ENCODE measurements at places on chromosomes 4 and X.

- no peak for DNase-seq
These were observed 211.7 kb downstream of the FAT4 start for GRCh38 chr4:125526420-125526819.

DNA sequence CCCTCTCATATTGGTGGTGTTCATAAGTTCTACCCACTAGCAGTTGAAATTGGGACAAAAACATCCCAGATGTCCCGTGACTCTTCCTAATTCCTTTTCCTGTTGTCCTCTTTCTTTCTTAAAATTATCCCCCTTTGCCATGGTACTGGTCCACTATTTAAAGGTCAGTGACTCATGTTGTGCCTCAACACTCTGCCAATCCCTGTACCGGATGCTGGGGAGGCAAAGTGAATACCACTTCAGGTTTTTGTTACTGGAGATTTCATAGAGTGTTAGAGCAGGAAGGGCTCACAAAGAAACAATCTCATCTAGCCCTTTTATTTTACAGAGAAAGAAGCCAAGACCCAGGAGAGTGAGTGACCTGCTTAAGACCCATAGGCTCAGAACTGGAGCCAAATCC lies 24.6 kb downstream of the SEPTIN11 start:
- DNase-seq = no peak

DNA sequence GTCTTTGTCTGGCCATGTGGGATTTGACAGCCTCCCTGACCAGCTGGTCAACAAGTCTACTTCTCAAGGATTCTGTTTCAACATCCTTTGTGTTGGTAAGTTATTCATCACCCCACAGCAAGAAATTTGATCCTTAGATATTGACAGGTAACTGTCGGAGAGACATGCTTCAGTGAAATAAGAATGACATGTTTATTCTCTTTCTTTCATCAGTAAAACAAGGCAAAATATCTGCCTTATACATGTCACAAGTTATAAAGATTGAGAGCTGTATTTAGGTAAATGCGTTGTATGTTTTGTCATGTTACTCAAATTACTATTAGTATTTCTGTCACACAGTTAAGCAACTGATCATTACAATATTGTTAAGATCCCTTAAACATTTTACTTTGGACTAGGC lies 46.9 kb downstream of the SEPTIN11 start:
- DNase-seq = no peak

- no peak for DNase-seq
These were observed 29.0 kb downstream of the UTP14A start for GRCh38 chrX:129934952-129935351.

DNA sequence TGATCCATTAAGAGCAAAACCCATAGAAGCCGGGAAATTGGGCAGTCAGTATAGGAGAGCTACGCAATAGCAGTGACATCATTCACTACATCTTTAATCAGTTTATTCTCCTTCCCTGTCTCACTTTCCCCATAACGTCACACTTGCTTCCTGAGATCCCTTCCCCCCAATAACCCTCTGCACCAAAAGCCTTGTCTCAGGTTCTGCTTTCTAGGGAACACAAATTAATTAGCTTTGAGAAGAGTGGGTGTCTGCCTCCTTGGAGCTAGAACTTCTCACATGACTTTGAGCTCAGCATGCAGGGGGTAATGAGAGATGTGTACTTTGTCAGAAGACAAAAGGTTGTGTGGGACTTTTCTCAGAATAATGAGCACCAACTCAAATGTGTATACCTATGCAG lies 128.3 kb upstream of the MAOA start:
- no peak for DNase-seq

DNA sequence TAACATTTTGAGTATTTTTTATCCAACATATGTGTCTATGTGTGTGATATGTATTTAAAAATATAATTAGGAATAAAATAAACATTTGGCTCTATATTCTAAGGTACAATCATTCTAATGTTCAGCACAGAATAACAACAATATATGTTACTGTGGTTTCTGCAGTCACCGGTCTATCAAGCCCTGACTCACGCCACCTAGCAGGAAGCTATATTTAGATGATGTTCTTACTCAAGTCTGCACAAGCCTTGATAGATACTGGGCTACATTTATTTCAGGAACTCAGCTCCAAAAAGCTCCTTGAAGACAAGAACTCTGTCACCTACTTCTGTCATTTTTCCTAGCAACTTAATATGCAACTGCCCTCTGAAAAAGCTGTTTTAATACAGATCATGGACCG lies 152.0 kb upstream of the FTHL17 start:
- no peak for DNase-seq

DNA sequence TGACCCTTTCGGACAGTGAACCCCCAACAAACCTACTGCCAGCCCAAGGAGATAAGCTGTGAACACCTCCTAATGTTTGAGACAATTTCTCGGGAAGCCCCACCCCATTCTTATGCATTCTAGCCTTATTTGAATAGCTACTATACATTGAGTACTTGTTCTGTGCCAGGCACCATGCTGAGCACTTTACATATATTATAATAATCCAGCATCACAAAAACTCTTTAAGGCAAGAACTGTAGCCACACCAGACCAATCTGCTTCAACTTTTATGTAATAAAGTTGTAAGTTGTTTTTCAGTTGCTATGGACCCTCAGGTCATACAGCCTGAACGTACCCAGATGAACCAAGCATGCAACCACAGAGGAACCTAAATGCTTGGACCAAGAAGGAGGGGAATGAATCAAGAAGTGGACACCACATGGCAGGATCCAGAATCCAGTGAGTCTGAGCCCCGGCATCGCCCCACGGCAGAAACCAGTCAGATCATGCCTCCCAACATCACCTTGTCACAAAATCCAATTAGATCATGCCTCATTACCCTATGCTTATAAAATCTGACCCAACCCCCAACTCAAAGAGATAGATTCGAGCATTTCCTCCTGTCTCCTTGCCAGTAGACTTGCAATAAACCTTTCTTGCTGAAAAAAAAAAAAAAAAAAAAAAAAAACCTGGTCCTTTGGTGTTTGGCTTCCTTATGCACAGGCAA lies 225.0 kb downstream of the QDPR start:
- no peak for DNase-seq

DNA sequence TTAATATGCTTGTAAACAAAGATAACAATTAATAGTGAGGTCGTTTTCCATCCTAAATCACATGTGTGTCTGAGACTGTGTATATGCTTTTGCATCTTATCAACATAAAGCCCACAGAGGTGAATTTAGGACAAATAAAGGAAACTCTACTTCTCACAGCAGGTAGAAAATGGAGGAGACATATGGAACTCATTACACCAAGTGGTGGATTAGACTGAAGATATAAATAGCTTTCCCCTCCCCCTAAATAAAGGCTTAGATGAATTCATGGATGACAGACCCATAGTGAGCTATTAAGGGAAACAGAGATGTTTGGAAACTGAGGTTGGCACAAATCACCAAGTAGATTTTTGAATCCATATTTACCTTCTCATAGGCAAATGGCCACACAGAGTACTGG lies 79.7 kb downstream of the GRIA3 start:
- no peak for DNase-seq

- no peak for DNase-seq
These were observed 246.5 kb upstream of the HS3ST1 start for GRCh38 chr4:11675051-11675800.

- no peak for DNase-seq
These were observed 285.1 kb upstream of the MAGEB18 start for GRCh38 chrX:25853002-25853479.

GRCh38 chr4:8703401-8703696 lies 110.8 kb downstream of the CPZ start:
- no peak for DNase-seq

- DNase-seq = no peak
These were observed 26.1 kb upstream of the PRDM8 start for GRCh38 chr4:80171251-80171650.
